ENCODE measurements at places on chromosomes 1 and 21.

- DNase-seq: no peak
These were observed 7.1 kb upstream of the TPM3 start for GRCh38 chr1:154198756-154199562.

DNA sequence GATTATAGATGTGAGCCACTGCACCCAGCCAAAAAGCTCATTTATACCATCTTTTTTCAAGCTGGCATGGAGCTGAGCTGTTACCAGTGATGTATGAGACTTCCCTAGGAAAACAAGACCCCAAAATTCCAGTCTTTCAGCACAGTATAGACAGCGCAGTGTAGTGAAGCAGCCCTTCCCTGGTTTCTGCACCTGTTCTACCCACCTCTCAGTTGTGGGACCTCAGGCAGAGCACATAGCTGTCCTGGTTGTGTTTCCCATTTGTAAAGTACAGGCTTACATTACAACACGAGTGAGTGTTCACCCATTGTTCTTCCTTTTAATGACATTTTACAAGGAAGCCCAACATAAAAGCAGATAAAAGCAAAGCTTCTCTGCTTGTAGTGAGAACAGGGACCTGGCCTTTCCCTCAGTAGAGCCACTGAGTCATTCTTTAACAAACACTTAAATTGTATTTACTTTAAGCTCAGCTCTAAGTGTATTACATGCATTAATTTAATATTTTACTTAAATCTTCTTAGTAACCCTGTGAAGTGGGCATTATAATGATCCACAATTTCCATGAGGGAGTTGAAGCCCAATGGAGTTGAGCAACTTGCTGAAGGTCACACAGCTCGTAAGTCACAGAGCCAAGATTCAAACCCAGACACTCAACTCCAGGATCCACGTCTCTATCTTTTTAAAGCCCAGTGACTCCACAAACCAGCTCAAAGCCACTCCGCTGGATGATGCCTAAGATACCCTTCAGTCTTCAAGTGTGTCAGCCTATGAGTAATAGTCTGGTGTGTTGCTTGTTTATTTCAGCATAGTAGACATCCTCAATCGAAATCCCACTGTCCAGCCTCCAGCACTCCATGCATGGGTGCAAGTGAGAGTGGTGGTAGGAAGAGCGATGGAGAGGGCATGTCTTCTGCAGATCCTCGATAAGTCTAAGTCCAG, 40.5 kb upstream of the CAPZB start:
- DNase-seq: no peak

GRCh38 chr1:150609732-150610131, 19.7 kb downstream of the ENSA start:
- DNase-seq: no peak

- no peak for DNase-seq
These were observed 2.1 kb downstream of the TTC22 start for GRCh38 chr1:54798769-54799641.

DNA sequence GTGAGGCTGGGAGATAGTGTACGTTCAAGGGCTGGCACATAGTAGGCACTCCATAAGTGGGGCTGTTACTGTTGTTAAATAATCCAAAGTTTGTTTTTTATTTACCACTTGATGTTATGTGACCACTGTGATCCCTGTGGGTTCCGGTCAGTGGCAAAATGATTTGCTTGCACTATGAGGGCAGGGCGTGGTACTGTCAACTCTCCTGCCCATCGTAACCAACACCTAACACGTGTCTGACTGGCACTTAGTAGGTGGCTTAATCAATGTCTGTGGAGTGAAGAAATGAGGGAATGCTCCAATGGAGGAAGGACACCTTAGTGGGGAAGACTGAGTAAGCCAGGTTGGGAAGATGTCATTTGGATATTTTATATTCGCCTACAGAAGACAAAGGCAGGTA, 14.6 kb downstream of the ADORA1 start:
- no peak for DNase-seq

GRCh38 chr1:1764876-1765470, 13.3 kb downstream of the NADK start:
- no peak for DNase-seq

GRCh38 chr1:53206735-53207379, 10.2 kb downstream of the CPT2 start:
- DNase-seq: no peak

DNA sequence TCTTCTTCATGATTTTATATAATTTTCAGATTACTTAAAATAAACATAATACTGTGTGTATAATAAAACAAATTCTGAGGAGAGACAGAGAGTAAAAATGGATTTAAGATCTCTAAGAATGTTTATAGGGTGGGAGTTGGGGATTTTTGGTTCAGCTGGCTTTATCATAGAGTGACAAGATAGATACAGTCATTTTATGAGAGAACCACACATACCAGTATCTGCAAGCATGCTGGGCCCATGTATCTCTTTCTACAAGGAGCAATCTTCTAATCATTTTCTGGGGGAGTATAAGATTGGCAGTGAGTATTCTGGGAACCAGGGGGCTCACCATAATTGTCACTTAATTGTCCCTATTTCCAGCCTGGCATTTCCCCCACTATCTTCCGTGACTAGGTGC, 64.3 kb upstream of the DUSP10 start:
- DNase-seq: no peak

DNA sequence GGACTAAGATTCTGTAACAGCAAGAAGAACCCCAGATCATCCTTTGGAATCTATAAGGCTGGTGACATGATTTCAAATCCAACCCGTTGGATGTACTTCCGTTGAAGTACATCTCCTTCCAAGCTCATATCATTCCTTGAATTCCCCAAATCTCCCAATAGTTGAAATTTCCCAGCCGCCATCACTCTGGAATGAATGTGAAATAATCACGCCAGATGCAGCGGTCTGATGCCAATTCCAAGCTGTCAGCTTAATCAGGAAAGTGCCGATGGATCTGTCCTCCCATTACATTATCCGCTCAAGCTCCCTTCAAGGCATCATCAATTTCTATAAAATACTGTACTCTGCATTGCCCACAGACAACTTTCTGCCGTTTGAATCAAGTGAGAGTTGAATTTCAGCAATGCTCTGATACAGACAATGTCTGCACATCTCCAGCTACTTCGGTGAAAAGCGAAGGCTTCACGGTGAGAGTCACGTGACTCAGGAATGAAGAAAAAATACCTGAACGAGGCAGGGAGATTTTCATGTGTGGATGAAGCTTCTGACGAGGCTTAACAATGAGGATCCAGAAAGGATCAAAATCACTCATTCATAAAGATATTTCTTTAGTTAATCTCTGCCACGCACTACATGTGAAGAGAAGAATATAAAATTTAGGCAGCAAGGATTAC, 663.9 kb downstream of the AJAP1 start:
- DNase-seq: no peak

DNA sequence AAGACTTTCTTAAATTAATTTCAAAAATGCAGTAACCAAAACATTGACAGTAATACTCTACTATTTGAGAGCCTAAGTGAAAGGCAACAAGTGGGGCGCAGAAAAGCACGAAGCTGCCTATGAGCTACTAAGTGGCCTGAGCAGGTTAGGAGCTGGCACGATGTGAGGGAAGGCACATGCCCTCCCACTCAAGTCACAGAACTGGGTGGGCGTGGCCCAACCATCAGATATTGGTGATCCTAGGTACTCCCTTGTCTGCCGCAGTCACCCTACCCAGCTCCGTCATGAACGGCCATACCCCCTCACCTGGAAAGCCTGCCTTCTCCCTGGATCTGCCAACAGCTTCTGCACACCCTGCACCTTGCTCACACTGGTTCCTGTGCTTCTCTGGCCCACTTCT, 40.8 kb downstream of the SSBP3 start:
- no peak for DNase-seq

GRCh38 chr1:224781800-224782199, 147.7 kb upstream of the DNAH14 start:
- no peak for DNase-seq

DNA sequence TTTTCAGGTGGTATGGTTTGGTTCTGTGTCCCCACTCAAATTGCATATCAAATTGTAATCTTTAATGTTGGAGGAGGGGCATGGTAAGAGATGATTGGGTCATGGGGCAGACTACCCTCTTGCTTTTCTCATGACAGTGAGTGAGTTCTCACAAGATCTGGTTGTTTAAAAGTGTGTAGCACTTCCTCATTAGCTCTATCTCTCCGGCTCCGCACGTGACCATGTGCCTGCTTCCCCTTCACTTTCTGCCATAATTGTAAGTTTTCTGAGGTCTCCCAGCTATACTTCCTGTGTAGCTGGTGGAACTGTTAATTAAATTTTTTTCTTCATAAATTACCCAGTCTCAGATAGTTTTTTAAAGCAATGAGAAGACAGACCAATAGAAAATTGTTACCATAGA, 843.2 kb downstream of the AMY1C start:
- DNase-seq: no peak

- DNase-seq: no peak
These were observed 375.9 kb upstream of the ADGRL2 start for GRCh38 chr1:81424816-81425215.

GRCh38 chr1:206461602-206462455, 8.4 kb upstream of the IKBKE start:
- DNase-seq: no peak

- no peak for DNase-seq
These were observed 19.2 kb downstream of the CRCT1 start for GRCh38 chr1:152533327-152533938.

- no peak for DNase-seq
These were observed 10.8 kb downstream of the GPR3 start for GRCh38 chr1:27403065-27403726.

- DNase-seq: no peak
These were observed 18.8 kb upstream of the HSD3B1 start for GRCh38 chr1:119488216-119488615.

DNA sequence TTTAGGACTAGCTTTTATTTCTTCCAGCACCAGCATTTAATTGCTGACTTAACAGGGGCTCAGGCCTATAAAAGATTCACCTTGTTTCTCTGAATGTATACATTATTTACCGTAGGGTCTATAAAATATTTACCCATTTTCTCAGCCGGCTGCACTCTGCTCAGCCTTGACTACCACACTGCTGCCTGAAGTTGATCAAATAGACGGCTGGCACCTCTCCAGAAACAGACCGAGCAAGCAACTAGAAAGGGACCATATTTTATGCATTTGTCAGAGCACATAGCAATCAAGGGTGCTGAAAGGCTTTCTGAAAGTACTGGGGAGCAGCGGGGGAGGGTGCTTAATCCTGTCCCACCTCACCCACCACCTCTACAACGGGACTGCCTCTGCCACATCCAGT, 64.7 kb upstream of the FGGY start:
- no peak for DNase-seq

- no peak for DNase-seq
These were observed 6.0 kb downstream of the PABPC4 start for GRCh38 chr1:39570477-39571177.

DNA sequence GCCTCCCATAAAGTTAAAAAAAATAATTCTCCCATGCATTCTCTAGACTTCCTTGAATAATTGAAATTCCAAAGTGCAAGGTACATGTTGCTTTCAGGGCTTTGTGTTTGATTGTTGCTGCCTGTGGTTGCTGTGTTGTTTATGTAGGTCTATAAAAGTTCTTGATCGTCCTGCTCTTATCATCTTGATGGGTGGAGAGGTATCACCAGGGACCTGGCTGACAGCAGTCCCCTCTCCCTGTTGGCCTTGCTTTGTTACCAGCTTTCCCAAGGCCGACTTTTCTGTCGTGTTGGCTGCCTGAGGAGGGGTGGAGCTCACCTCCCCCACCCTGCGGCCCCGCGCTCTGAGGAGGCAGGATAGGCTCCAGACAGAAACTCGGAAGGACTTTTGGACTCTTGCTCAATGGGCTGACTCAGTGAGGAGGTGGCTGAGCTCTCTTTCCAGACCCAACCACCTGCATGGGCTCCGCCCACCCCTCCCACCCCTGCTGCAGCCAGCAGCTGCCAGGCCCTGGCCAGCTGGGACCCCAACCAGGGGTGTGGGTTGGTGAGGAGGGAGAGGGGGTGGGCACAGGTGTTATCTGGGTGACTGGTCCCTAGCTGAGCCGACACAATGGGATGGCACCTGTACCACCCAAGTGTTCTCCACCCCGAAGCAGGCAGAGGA, 2.0 kb downstream of the INAVA start:
- no peak for DNase-seq

GRCh38 chr1:37865348-37866120, 6.1 kb upstream of the MTF1 start:
- DNase-seq: no peak

GRCh38 chr1:226223157-226223785, at the start of gene MIXL1:
Gene MIXL1, plus strand, starts transcription at chr1:226223664. Its CDS starts 18 bp downstream, at chr1:226223682.
- no peak for DNase-seq

DNA sequence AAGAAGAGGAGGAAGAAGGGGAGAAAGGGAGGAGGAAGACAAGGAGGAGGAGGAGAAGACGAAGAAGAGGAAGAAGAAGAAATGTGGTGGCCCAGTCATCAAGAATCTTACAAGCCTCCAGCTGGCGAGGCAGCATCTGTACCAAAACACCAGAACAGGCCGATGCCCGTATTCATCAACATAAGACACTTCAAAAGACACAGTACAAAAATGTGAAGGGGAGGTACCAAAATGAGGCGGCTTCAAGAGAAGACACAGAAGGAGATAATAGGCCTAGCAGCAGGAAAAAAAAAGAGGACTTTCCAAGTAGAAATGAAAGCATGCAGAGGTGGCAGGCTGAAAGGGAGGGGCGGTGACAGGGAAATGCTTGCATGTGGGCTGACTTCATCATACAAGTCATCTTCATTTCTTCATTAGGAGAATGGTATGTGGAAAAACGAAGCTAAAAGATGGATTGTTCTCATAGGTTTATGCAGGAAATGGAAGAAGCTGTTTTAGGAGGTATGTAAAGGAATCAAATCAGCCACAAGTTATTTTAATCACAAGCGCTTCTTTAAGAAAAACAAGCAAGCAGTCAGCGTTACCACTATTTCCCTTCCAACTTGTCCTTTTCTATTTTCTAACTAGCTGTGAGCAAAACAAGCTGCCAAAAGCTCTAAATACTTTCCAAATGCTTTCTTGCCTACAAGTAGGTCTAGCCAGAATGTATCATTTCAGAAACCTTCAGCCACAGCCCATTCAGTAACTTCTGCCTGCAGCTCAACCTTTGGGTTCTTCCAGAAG, 192.3 kb downstream of the SLC45A1 start:
- DNase-seq: no peak

- no peak for DNase-seq
These were observed 24.7 kb upstream of the DMBX1 start for GRCh38 chr1:46464915-46465314.

DNA sequence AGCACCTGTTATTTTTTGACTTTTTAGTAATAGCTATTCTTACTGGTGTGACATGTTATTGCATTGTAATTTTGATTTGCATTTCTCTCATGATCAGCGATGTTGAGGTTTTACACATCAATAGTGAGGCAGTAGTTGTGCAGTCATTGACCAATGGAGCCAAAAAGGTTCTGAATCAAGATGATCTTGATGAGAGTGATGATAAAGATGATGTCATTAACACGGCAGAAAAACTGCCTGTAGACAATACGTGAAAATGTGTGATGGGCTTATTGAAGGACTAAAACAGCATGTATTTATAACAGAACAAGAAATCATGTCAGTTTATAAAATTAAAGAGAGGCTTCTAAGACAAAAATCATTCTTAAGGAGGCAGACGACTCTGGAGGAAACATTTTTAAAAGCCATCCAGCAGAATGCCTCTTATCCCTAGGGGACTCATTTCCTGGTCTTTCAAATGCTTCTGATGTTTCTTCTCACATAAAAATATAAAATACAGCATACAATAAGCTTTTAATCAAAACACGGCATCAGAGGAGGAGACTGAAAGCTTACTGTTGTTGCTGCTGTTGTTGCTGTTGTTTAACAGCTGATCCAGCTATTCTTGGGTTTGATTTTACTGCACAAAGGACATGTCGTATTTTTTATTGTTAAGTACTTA, 400.3 kb downstream of the LTN1 start:
- DNase-seq: no peak

- DNase-seq: no peak
These were observed 28.4 kb downstream of the MAN1C1 start for GRCh38 chr1:25644962-25645361.

Measured in NCI-H1436 treated with DMSO at 0.1 percent for 48 hours (cell line).